Renal pelvis (tissue), 12 donors: ENCODE measurements at places on chromosomes 4 and X. TPM values are rescaled to one million over a fixed set of nuclear protein-coding genes. Genes with fewer than 3 reads are reported as not detected.

Gene FAM241A
- polyA plus RNA-seq = 1.3 TPM

Gene RNF113A
- polyA plus RNA-seq = 13.5 TPM

Gene FGFBP1
- 0.21 TPM for polyA plus RNA-seq

Gene GLRB
- 11.8 TPM for polyA plus RNA-seq

Gene LINC00632
- 7.0 TPM for polyA plus RNA-seq
